A549 (cell line): ENCODE measurements at places on chromosomes 5 and 9.

GRCh38 chr9:113755433-113755832, 120.7 kb upstream of the ZNF618 start:
- DNase-seq, result no peak

DNA sequence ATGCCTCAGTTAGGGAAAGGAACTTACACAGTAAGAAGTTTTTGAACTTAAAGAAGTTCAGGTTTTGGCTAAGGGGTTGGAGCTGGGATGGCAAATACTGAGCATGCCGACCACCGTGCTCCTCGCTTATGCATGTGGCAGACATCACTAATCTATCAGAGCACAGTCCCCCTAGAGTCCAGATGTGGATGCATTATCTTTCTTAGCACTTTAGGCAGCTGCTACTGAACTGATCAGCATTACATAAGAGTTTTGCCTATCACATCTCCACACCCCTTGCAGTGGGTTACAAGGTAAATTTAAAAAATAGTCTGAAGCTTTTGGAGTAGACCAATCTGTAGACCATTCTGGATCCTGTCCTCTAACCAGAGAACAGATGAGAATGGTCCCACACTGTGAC, 22.4 kb downstream of the MACIR start:
- DNase-seq, result no peak

GRCh38 chr9:89929315-89929672, 324.5 kb downstream of the GADD45G start:
- no peak for DNase-seq

DNA sequence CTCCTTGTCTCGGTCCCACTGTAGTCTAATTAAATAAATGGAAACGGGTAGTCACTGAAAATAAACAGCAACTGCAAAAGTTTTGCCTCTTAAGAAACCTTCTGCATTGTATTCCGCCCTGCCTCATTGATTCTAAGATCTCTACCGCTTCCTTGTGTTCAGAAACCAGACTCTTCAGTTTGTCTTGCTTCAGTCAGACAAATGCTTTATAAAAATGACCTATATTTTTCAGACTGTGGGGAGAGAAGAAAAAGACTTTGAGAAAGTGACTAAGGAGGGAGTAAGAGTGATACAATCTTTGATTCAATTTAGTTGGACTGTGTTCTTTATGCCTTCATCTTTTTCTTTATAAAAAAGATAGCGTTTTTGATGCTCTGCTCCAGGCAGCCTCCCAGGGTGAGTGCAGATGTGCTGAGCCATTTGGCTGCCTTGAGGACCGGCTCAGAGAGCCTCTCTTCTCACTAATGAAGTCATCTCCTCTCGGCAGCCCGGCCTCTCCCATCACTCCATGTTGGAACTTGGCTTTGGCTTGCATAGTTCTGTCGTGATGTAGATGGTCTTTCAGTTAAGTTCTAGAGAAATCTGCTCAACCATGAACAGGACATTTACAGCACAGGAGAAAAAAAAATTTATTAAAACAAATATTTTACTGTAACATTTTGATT, 4.0 kb upstream of the VCAN start:
- DNase-seq, result no peak

DNA sequence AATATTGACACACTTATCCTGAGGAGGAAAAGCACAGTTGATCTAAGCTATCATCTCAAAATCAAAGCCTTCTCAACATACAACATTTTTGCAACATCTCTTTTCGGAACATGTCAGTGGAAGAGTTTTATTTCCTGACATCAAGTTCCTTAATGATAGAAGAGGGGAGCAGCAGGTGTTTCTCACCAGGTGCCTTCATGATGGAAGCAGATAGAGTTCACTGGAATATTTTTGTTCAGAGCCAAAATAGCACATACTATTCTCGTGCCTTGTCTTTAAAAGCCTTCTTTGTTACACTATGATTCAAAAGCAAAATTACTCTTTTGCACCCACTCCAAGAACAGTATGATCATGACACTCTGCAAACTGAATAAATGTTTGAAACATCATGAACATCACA, 176.9 kb upstream of the CCNG1 start:
- no peak for DNase-seq

DNA sequence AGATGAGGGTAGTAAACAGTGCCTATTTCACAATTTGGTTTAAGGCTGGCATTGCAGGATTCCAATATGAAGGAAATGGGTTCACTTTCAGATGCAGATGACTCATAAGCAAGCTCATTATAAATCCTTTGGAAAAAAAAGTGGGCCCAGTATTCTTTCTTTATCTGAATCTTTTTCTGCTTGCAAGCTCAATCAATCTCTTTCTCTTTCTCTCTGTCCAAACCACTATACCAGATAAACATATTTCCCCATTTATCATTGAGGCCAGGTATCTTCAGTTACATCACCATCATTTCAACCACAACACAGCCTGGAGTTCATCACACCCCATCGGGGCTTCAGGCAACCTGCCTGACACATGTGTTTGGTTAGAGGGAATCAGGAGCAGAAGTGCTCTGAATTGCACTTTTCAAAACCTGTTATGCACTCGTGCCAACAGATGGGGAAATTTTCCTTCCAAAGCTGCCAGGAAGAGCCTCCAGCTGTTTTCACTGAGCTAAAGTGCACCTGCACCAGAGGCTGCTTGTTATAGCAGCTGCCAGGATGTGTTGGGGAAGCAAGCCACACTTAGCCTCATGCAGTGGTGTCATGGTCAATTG, 30.0 kb upstream of the MAMDC2 start:
- no peak for DNase-seq

DNA sequence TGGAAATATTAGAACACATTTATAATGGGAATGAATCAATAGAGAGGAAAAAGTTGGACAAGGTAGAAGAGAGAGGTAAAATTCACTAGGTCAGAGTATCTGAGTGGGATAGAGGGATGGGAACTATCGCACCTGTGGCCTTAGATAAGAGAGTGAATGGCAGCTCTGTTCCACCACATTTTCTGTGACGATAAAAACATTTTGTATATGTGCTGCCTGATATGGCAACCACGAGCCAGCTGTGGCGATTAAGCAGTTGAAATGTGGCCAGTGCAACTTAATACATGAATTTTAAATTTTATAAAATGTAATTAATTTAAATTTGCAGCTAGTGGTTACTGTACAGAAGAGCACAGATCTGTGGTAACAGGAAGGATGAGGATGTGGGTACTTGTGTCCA, 46.7 kb downstream of the ZNF354A start:
- no peak for DNase-seq

DNA sequence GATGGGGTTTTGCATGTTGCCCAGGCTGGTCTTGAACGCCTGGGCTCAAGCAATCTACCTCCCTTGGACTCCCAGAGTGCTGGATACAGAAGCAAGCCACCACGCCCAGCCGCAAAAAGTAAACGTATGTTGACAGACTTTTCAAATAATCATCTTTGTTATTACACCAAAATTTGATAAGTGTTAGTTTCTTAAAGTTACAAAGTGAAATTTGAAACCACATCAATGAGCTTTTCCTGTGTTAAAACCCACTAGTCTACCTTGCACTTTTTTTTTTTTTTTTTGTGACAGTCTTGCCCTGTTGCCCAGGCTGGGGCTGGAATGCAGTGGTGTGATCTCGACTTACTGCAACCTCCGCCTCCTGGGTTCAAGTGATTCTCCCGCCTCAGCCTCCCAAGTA, 29.9 kb downstream of the SPACA9 start:
- no peak for DNase-seq

- DNase-seq, result no peak
Observed at GRCh38 chr5:35303152-35303551, 72.9 kb upstream of the PRLR start.

- no peak for DNase-seq
Observed at GRCh38 chr5:178542455-178542854, 47.7 kb downstream of the COL23A1 start.

GRCh38 chr5:179230061-179230461, 115.2 kb downstream of the ADAMTS2 start:
- DNase-seq, result no peak

DNA sequence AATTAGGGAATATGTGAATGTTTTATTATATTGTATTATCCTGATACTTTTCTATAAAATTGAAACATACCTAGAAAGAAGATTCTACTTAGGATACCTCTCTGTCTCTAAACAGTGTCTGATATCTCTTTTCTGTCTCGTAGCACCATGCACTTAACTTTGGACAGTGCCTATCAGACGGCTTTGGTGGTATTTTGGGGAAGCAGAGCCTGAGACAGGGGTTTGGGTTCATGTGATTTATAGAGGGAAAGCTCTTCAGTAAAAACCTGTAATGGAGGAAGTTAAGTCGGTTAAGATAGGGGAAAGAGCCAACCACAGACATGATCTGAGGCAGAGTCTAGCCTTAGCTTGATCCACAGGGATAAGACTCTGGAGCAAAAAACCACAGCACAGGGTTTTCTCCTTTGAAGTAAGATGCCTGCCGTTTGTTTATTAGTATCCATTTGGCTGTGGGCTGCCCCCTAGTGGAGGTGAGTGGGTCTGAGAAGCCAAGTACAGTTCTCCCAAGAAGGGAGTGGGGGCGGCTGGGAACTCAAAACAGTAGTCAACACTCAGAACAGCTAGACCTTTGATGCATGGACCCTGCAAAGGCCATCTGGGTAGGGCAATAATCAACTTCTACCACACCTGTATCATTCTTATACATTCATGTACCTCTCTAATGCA, 141.2 kb upstream of the ASTN2 start:
- peak; percentile 62 for DNase-seq

- DNase-seq, result no peak
Observed at GRCh38 chr9:20125727-20126126, 336.9 kb upstream of the SLC24A2 start.

- no peak for DNase-seq
Observed at GRCh38 chr9:121682201-121682600, 30.8 kb downstream of the DAB2IP start.

DNA sequence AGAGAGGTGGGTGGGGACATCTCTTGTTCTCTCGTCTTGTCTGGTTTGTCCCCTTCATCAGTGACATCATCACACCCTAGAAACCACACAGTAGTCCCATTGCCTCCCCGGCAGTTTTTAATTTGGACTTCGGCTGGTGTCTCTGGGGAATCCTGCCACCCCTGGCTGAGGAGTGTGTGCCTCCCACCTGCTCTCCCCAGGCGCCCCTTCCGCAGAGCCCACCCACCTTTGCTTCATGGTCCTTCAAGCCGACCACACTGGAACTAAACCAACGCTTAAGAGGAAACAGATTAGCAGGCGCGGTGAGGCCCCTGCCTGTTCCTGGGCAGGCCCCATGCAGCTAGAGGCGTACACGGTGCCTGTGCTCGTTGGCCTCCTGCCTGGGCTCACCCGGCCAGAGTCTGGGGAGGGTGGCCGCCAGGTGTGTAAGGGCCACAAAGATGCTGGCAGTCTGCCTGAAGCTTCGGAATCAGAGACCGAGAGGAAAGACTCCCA, 107.6 kb upstream of the SPRY4 start:
- no peak for DNase-seq

DNA sequence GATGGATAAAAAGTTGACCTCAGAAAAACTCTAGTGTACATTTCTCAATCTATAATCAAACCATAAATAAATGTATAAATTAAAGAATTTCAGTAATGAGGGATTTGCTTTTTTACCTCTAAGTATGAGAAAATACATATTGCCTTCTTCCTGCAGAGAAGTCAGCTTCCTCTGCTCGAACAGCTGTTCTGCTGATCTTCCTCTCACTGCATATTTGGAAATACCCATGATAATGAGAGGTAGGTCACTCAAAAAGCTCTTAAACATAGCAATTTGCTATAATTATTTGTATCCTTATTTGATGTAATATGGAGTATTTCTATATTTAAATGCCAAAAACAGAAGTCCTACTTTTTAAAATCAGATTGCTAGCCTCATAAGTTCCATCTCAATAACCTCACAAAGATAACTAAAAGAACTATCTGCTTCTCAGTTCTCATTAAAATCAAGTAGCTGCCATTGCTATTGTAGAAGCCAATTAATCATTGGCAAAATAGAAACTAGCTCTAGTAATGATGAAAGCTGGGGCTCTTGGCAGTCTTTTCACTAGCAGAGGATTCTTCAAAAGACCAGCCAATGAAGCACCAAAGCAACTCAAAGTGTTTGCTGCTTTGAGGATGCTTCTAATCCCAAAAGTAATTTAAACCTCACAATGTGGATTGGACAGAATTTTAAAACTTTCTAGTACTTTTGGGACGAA, 35.7 kb upstream of the OR13D1 start:
- no peak for DNase-seq

- DNase-seq, result peak; percentile 62
Observed at GRCh38 chr5:67160985-67161384, 35.6 kb downstream of the CD180 start.

DNA sequence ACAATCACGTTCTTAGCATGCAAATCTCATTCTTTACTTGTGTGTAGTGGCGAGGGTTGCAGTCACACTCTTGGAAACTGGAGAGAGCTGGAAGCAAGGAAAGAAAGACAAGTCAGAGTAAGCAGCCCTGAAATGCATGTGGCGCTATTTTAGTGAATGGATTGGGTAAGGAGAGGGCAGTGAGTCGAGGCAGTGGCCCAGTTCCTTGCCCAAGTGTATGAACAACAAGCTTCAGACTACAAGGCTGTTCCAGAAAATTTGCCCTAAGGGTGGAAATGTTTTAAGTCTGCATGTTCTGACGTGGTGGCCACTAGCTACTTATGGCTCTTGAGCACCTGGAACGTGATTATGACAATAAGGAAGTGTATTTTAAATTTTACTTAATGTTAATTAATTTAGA, 59.4 kb upstream of the PTPN3 start:
- DNase-seq, result no peak

- DNase-seq, result no peak
Observed at GRCh38 chr9:34536685-34537084, 13.9 kb upstream of the ENHO start.

DNA sequence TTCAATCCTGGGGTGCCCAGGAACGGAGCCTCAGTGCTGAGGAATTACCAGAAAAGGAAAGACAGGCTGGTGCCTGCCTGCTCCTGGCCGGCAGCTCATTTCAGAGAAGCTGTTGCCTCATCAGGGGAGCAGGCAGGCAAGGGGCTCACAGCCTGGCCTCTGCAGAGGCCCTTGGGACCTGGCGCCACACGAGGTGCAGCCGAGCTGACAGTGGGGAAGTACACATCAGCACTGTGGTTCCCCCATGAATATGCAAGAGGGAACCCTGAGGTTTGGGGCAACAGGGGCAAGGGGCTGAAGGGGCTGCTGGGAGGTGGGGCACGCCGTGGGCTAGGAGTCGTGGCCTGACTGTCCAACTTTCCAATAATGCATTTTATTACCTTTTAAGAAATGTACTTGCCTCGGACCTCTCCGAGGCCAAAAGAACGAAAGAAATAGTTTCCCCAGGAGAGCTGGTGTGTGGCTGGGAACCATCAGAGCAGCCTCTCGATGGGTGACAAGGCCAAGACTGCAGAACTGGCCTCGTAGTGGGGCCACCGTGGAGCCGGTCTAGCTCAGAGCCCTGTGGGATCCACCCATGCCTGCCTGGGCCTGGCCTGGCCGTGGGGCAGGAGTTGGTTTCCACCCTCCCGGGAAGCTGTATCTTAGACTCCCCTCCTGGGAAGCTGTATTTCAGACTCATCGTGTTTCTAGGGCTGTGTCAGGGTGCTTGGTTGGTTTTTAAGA, 198.6 kb downstream of the PAX5 start:
- DNase-seq, result no peak

DNA sequence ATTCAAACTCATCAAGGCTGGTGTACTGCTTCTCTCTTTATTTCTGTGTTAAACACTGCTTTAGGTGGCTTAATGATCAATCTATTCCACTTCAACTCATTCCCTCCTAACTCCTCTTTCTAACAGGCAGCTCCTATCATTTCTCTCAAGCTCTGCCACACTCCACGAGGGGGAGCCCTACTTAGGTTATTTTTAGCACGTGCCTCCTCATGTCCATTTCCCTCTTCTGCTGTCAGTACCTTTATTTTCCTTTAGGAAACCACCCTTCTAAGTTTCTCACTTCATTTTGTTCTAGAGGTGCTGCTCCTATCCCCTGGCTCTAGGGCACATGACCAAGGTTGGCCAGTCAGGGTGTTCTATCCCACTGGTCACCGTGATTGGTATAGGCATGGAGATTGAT, 6.7 kb upstream of the BRINP1 start:
- DNase-seq, result peak; percentile 10
